ENCODE measurements at places on chromosomes 6 and 20. TPM values are rescaled to one million over a fixed set of nuclear protein-coding genes. Genes with fewer than 3 reads are reported as not detected.

The SMIM26 gene
- 28.8 TPM for total RNA-seq

The HRH3 gene
- not detected for total RNA-seq

- H3K27ac ChIP-seq: no peak overlapping the region
- no peaks in the 10 kb centered on the region for H3K4me1 ChIP-seq
- DNase-seq: no peak
Measured at GRCh38 chr6:1629316-1629715, 19.6 kb downstream of the FOXC1 start.

The MRPS18A gene
- total RNA-seq: 11.1 TPM

DNA sequence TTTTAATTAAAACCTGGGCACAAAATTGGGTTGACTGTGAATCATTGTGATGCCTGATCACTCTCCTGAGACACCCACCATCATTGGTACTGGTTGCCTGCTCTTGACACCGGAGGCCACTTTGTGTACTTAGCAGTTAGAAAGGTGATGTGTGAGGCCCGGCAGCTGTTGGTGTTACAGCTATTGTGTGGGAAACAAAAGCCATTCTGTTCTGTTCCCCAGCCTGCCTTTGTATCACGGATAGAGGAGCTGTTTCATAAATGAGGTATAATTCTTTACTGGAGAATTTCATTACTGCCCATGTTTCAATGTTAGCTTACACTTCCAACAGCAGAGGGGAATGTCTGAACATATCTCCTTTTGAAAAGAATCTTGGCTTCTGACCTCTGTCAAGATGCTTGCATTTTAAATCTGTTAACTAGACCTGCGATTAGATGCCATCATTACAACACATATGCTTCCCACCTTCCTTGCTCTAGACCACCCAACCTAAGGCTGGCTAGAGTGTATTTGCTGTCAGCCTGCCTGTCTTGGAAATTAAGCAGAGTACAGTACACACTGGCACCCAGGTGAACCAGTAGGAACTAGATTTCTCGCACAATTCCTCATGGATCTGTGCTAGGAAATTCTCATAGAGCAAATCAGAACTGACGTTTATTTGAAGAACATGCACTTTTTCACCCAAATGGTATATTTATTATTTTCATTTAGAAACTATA, 142.4 kb upstream of the INSM1 start:
- no peak overlapping the region for H3K27ac ChIP-seq
- H3K4me1 ChIP-seq: no peaks in the 10 kb centered on the region
- no peaks in the 10 kb centered on the region for H3K36me3 ChIP-seq
- no peak overlapping the region for H3K4me3 ChIP-seq
